ENCODE measurements at places on chromosomes 16 and 17. TPM values are rescaled to one million over a fixed set of nuclear protein-coding genes. Genes with fewer than 3 reads are reported as not detected.
A peak's percentile ranks its signal among the peaks of the same experiment; 100 is the strongest.

The SYCE1L gene
- total RNA-seq, result 4.2 TPM

The FBXW10 gene
- 0.15 TPM for total RNA-seq

DNA sequence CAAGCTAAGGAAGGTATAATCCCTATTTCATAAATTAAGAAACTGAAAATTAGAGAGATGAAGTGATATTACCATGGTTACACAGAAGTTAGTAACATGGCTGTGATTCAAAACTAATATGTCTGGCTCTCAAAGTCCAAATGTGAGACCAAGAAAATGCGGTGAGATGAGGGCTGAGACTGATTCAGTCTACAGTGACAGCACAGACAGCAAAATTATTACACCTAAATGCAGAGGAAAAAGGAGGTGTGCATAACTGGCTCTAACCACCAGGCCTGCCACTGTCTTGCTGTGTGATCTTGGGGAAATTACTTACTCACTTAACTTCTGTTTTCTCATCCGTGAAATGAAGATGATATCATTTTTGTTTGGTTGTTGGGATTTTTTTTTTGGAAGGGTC, 270.0 kb upstream of the SOX9 start:
- no peak for DNase-seq

The AATK gene
- total RNA-seq, result 0.32 TPM

GRCh38 chr16:46832757-46833459, 1.9 kb upstream of the C16orf87 start:
- no peak for DNase-seq

- peak; percentile 3 for DNase-seq
Measured at GRCh38 chr17:1928976-1929375, 96.2 kb downstream of the RTN4RL1 start.

GRCh38 chr17:42457107-42457792, 1.4 kb upstream of the ATP6V0A1 start:
- DNase-seq, result no peak

GRCh38 chr16:85386467-85387170, 226.5 kb upstream of the GSE1 start:
- no peak for DNase-seq

- DNase-seq, result no peak
Measured at GRCh38 chr16:68898026-68898425, 54.7 kb downstream of the TANGO6 start.

GRCh38 chr16:15770512-15770911, 86.3 kb downstream of the MYH11 start:
- DNase-seq, result no peak
